ENCODE measurements at places on chromosomes 3 and 15.

GRCh38 chr3:51637941-51638471 lies 33.0 kb upstream of the TEX264 start:
- H3K4me3 ChIP-seq = no peak overlapping the region
- no peaks in the 10 kb centered on the region for H3K4me1 ChIP-seq
- no peak for DNase-seq
- H3K27me3 ChIP-seq = no peaks in the 10 kb centered on the region
- H3K36me3 ChIP-seq = peaks cover 89% of the 10 kb centered on the region

GRCh38 chr15:50051811-50052419 lies 67.1 kb downstream of the ATP8B4 start:
- no peaks in the 10 kb centered on the region for H3K27me3 ChIP-seq
- no peak overlapping the region for H3K27ac ChIP-seq
- DNase-seq = no peak
- H3K36me3 ChIP-seq = no peaks in the 10 kb centered on the region

- H3K27me3 ChIP-seq = no peaks in the 10 kb centered on the region
- no peak overlapping the region for H3K4me3 ChIP-seq
- DNase-seq = no peak
- H3K27ac ChIP-seq = no peak overlapping the region
- H3K4me1 ChIP-seq = no peaks in the 10 kb centered on the region
- no peaks in the 10 kb centered on the region for H3K36me3 ChIP-seq
Measured at GRCh38 chr3:27568393-27568792, 84.2 kb upstream of the SLC4A7 start.

DNA sequence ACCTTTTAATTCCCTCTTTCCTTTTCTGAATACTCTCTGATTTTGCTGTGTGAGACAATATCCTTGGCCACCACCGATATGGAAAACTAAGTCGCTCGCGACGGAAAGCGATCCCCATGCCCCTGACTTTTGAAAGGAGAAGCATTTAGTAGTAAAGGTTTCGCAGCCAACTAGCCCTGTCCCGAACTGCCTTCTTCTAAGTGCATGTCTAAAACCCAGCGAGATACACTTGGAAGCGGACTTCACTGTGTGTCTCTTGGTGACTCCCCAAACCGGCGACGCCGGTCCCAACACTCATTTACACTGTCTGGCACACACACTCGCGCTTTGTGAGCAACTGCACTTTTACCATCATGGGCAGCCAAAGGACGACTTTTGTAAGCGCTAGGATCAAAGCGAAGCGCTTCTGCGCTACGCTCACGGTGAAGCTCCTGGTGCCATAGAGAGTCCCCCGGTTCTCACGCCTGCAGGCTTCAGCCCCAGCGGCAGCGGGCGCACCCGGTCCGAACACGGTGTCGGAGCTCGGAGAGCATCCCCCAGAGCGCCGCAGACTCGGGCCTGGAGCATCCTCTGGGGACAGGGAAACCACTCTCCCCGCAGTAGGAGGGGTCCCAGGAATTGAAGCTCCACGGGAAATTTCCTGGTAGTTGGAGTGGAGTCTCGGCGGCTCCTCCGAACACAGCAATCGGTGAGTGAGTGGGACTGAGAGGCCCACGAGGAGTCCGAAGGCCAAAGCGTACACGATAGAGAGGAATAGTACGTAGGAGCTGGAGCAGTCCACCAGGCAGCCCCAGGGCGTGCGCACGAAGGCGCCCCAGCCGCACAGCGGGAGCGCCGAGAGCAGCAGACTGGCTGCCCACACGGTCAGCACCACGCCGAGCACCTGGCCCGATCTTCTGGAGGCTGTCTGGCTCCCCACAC lies 1.4 kb downstream of the GPR149 start:
- H3K36me3 ChIP-seq = no peaks in the 10 kb centered on the region
- DNase-seq = no peak
- no peak overlapping the region for H3K4me3 ChIP-seq
- H3K27ac ChIP-seq = no peak overlapping the region

DNA sequence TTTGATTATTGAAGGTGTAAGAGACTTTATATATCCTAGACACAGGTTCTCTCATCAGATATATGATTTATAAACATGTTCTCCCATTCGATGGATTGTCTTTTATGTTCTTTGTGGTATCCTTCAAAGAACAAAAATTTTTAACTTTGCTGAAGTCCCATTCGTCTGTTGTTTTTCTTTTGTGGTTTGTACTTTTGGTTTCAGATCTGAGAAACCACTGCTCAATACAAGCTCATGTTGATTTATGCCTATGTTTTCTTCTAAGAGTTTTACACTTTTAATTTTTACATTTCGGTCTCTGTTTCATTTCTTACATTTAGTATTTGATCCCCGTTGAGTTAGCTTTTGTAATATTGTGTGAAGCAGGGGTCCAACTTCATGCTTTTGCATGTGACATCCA lies 103.3 kb upstream of the SPRED1 start:
- H3K4me1 ChIP-seq = peaks cover 2% of the 10 kb centered on the region
- peaks cover 5% of the 10 kb centered on the region for H3K27me3 ChIP-seq
- no peak overlapping the region for H3K27ac ChIP-seq
- no peak for DNase-seq
- no peaks in the 10 kb centered on the region for H3K36me3 ChIP-seq
- H3K4me3 ChIP-seq = no peak overlapping the region

Measured in activated B cell treated with CpG ODN at 0.5 μM for 24 hours (primary cell).